ENCODE measurements at places on chromosomes 16 and 17.

GRCh38 chr16:67423611-67424260, 7.2 kb upstream of the HSD11B2 start:
- no peak for DNase-seq

GRCh38 chr16:16031401-16031800, 82.0 kb downstream of the ABCC1 start:
- no peak for DNase-seq

DNA sequence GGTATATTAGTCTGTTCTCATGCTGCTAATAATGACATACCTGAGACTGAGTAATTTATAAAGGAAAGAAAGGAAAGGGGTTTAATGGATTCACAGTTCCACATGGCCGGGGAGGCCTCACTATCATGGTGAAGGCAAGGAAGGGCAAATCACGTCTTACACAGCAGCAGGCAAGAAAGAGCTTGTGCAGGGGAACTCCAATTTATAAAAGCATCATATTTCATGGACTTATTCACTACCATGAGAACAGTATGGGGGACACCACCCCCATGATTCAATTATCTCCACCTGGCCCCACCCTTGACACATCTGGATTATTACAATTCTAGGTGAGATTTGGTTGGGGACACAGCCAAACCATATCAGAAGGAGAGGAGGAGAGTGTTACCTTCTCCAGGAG, 17.7 kb upstream of the XYLT1 start:
- no peak for DNase-seq

GRCh38 chr17:8719291-8720246, 25.1 kb downstream of the CCDC42 start:
- no peak for DNase-seq

GRCh38 chr16:88844419-88845036, 12.2 kb downstream of the GALNS start:
- no peak for DNase-seq

DNA sequence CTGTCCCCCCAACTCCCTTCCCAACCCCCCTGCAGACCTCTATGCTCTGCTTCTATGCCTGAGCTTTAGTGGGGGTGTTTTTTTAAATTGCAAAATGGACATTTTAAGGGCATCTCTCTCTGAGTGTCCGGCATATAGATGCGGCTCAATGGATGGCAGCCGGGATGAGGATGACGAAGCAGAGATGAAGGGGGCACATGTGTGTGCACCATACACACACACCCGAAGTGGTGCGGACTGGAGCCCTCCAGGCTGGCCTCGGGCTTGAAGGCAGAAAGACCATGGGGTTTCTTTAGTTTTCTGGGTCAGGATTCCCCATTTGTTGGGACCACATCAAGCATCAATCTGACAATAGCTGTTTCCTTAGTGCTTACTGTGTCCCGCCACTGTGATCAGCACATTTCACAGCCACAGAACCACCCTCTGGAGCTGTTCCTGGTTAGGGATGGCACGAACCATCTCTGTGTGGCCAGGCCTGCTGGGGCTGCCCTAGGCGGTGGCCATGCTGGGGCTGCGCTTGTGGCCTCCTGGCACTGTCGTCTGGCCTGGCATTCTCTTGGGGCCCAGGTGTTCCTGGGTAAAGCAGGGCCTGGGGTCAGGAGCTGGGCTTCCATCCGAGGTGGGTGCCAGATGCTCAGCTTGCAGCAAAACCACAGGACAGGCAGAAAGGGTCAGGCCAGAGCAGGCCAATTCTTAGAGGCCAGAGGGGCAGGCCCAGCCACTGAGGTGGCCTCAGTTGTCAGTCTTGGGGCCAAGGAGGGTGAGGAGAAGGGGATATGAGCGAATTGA, 49.9 kb downstream of the NT5M start:
- no peak for DNase-seq

DNA sequence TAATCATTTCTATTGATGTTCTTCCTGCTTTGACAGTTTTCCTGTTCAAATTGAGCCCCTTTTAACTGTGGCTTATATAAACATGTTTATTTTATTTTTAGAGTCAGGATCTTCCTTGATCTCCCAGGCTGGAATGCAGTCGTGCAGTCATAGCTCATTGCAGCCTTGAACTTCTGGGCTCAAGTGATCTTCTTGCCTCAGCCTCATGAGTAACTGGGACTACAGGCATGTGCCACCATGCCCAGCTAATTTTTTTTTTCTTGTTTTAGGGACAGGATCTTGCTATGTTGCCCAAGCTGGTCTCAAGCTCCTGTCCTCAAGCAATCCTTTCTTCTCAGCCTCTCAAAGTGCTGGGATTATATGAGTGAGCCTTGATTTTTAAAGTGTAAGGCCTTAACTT, 14.7 kb downstream of the PHKB start:
- no peak for DNase-seq
